ENCODE measurements at places on chromosomes 5 and 9.

GRCh38 chr5:1050423-1051365 lies 42.1 kb downstream of the NKD2 start:
- no peak for DNase-seq
- no peak overlapping the region for H3K27ac ChIP-seq
- no peaks in the 10 kb centered on the region for H3K4me1 ChIP-seq
- no peaks in the 10 kb centered on the region for H3K27me3 ChIP-seq
- H3K4me3 ChIP-seq: no peak overlapping the region
- peaks cover 17% of the 10 kb centered on the region for H3K36me3 ChIP-seq

DNA sequence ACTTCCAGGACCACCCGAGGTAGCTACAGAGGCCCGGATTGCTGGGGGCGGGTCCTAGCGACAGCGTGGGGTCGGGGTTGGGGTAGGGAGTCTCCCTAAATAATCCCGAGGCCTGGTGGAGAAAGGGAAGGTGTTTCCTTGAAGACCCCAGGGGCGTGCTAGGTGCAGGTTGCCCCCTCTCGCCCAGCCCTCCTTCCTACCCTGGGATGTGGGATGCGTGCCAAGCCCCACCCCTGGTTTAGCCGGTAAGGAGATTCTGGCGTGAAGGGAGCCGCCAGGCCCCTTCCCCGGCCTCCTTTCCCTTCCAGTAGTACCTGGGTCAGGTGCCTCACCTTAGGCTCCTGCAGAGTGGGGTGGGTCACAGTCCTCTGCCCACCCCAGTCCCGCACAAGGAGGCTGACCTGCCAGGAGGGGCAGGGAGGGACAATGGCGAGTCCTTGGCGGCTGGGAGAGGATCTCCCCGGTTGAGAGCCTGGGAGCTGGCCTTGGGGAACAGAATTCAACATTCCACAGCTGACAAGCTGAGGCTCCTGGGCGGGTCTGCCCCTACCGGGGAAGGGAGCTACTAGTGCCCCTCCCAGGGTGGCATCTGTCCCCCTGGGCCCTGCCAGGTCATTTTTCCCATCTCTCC lies 674 bp downstream of the TSPAN17 start:
- peak overlapping the region; percentile 51 for H3K27ac ChIP-seq
- peaks cover 3% of the 10 kb centered on the region for H3K36me3 ChIP-seq
- peaks cover 10% of the 10 kb centered on the region for H3K4me1 ChIP-seq
- DNase-seq: no peak
- H3K4me3 ChIP-seq: peak overlapping the region; percentile 76
- no peaks in the 10 kb centered on the region for H3K27me3 ChIP-seq

GRCh38 chr5:180975338-180975737 lies 13.3 kb upstream of the BTNL3 start:
- no peaks in the 10 kb centered on the region for H3K4me1 ChIP-seq
- H3K27me3 ChIP-seq: no peaks in the 10 kb centered on the region
- no peak overlapping the region for H3K27ac ChIP-seq
- DNase-seq: no peak
- H3K36me3 ChIP-seq: no peaks in the 10 kb centered on the region
- H3K4me3 ChIP-seq: no peak overlapping the region

- DNase-seq: peak; percentile 97
- H3K36me3 ChIP-seq: peaks cover 55% of the 10 kb centered on the region
- peaks cover 37% of the 10 kb centered on the region for H3K4me1 ChIP-seq
- peak overlapping the region; percentile 71 for H3K27ac ChIP-seq
- H3K27me3 ChIP-seq: no peaks in the 10 kb centered on the region
Measured at GRCh38 chr9:130857864-130858738, 23.0 kb downstream of the ABL1 start.

- peaks cover 7% of the 10 kb centered on the region for H3K4me1 ChIP-seq
- peak; percentile 71 for DNase-seq
- no peak overlapping the region for H3K4me3 ChIP-seq
- no peaks in the 10 kb centered on the region for H3K36me3 ChIP-seq
Measured at GRCh38 chr9:89278997-89279739, 31.8 kb upstream of the CKS2 start.

DNA sequence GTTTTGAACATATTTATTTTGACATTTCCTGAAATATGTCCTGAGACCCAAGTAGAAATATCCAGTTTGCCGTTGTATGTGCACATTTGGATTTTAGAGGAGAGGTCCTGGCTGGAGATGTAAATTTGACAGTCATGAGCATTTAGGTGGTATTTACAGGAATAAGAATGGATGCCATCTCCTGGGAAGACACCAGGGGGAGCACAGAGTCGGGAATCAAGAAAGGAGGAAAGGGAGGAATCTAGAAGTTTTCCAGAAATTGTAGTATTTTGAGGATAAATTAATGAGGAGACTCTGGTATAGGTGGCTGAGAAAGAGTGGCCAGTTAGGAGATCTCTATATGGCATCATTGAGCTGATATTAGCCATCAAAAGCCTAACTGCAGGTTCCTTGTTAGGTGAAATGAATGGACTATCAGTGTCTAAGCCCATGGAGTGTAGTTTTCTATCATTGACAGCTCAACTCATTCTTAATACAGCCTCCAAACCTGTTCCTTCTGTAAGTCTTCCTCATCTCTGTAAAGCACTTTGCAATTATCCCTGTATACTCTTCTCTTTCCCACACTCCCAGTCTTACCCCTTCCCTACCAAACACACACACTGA lies 7.2 kb downstream of the GAPT start:
- no peak overlapping the region for H3K27ac ChIP-seq
- no peaks in the 10 kb centered on the region for H3K36me3 ChIP-seq
- H3K27me3 ChIP-seq: peaks cover 7% of the 10 kb centered on the region
- DNase-seq: peak; percentile 41

- H3K4me1 ChIP-seq: no peaks in the 10 kb centered on the region
- no peak overlapping the region for H3K27ac ChIP-seq
- H3K36me3 ChIP-seq: no peaks in the 10 kb centered on the region
- H3K4me3 ChIP-seq: no peak overlapping the region
- H3K27me3 ChIP-seq: no peaks in the 10 kb centered on the region
Measured at GRCh38 chr9:90789408-90789807, 12.2 kb upstream of the SYK start.

DNA sequence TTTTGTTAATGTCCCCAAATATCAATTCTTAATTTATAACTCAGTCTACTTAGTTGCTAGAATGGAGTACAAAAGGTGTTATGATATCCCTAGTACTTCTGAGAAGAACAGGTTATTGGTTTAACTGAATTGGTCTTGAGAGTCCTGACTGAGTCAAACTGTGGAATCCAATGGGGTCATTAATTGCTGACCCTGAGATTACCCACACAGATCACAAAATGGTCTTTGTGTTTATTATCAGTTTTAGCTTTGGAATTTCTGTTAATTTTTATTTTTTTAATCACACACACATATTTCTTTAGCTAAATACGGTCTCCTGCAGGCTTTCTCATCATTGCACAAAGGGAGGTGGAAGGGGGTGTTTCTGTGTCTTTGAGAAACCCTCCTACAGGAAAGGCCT lies 301.6 kb downstream of the EBF1 start:
- no peak overlapping the region for H3K4me3 ChIP-seq
- H3K27ac ChIP-seq: no peak overlapping the region
- DNase-seq: no peak

- H3K27ac ChIP-seq: no peak overlapping the region
- H3K27me3 ChIP-seq: no peaks in the 10 kb centered on the region
- H3K4me1 ChIP-seq: no peaks in the 10 kb centered on the region
- H3K4me3 ChIP-seq: no peak overlapping the region
Measured at GRCh38 chr5:7678030-7678429, 172.9 kb downstream of the CFAP90 start.

- H3K4me3 ChIP-seq: no peak overlapping the region
- peak; percentile 84 for DNase-seq
- no peaks in the 10 kb centered on the region for H3K36me3 ChIP-seq
- no peak overlapping the region for H3K27ac ChIP-seq
- no peaks in the 10 kb centered on the region for H3K27me3 ChIP-seq
Measured at GRCh38 chr5:67206929-67207328, 10.3 kb upstream of the CD180 start.

GRCh38 chr9:131666029-131666428 lies 73.8 kb downstream of the RAPGEF1 start:
- H3K36me3 ChIP-seq: no peaks in the 10 kb centered on the region
- no peaks in the 10 kb centered on the region for H3K27me3 ChIP-seq
- H3K4me1 ChIP-seq: peaks cover 21% of the 10 kb centered on the region
- peak; percentile 55 for DNase-seq
- H3K27ac ChIP-seq: no peak overlapping the region
- H3K4me3 ChIP-seq: no peak overlapping the region

- no peak overlapping the region for H3K27ac ChIP-seq
- no peaks in the 10 kb centered on the region for H3K36me3 ChIP-seq
- H3K4me3 ChIP-seq: no peak overlapping the region
- no peak for DNase-seq
Measured at GRCh38 chr9:14870090-14870489, 40.1 kb downstream of the FREM1 start.

- no peak overlapping the region for H3K27ac ChIP-seq
- peaks cover 13% of the 10 kb centered on the region for H3K36me3 ChIP-seq
- no peaks in the 10 kb centered on the region for H3K27me3 ChIP-seq
- DNase-seq: no peak
- no peak overlapping the region for H3K4me3 ChIP-seq
Measured at GRCh38 chr9:127783111-127784008, 2.5 kb upstream of the CDK9 start.

- no peak overlapping the region for H3K27ac ChIP-seq
- H3K27me3 ChIP-seq: no peaks in the 10 kb centered on the region
- peak; percentile 47 for DNase-seq
- peaks cover 2% of the 10 kb centered on the region for H3K4me1 ChIP-seq
- peaks cover 10% of the 10 kb centered on the region for H3K36me3 ChIP-seq
Measured at GRCh38 chr5:151264113-151264512, 11.1 kb downstream of the GM2A start.

GRCh38 chr9:130884542-130885483 lies 11.8 kb downstream of the QRFP start:
- no peak overlapping the region for H3K27ac ChIP-seq
- DNase-seq: no peak
- peaks cover 15% of the 10 kb centered on the region for H3K4me1 ChIP-seq
- no peaks in the 10 kb centered on the region for H3K27me3 ChIP-seq

- no peak overlapping the region for H3K4me3 ChIP-seq
- DNase-seq: no peak
- peaks cover 6% of the 10 kb centered on the region for H3K4me1 ChIP-seq
- H3K27me3 ChIP-seq: no peaks in the 10 kb centered on the region
- no peak overlapping the region for H3K27ac ChIP-seq
Measured at GRCh38 chr9:95148208-95148520, 169.3 kb downstream of the FANCC start.
